ENCODE measurements at places on chromosomes 3 and 15.
A peak's percentile ranks its signal among the peaks of the same experiment; 100 is the strongest.

- no peak for DNase-seq
Observed at GRCh38 chr15:78552597-78552996, 12.4 kb downstream of the PSMA4 start.

DNA sequence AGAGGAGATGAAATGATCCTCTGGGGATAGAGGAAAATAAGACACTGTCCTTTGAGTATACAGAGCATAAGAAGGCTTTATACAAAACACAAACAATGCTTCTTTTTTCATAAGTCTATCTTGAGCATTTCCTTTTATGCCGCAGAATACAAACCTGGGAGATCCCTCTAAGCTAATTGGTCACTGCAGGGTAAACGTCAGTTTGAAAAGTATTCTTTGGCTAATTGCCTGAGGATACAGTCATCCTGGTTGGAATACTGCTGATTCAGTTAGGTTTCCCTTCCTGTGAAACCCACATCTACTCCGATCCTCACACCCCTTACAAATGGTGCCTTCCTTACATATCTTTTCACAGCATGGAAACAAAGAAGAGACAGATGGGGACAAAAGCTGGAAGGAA is 10.6 kb downstream of the WNT5A start:
- no peak for DNase-seq

DNA sequence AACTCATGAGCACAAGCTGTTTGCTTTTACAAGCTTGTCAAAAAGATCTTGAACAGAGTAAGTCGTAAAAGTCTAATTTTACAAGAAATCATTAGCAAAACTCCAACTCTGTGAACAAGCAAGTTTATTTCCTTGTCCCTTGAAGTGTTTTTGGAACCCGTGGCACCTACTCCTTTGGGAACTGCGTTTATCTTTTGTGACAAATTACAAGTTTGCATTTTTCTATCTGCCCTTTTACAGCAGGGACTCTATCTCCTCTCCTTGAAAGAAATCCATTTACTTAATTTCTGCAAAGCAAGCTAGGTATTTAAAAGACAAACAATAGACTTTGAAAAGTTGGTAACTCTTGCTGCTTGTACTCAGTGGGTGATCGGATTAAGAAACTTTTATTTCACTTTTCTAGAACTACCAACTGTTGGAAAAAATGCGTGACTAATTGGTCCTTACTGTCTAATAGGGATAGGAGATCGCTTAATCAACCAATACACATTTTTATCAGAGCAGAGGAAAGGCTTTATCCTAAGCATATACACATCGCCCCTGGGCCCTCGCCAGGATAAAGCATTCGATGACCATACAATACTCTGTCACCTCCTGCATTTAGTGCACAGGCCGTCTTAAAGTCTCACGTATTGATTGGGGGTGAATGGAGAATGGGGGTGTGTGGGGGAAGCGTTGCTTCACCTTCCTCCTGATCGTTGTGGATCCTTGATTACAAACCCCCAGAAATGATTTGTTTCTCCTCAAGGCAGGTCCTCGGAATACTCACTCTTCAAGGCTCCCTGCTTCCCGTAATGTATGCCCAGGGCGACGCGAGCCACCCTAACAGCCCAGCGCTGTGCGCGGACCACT is 1.7 kb downstream of the PRTG start:
- no peak for DNase-seq

GRCh38 chr15:41483115-41483514 is 10.6 kb upstream of the ITPKA start:
- no peak for DNase-seq

DNA sequence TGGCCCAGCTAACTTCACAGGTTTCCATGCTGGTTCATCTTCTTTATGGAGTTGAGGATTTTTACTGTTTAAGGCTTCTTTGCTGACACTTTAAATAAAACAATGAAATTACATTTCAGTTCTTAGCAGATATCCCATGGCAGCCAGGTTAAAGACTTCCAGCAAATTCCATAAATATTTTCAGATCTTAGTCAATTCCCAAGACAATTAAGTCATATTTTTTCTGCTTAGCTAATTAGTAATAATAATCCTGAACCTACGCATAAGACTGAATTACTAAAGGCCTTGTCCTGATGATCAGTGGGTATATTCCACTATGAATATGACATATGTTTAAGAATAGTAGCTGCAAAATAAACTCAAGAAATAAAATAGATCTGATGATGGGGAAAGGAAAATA is 83.3 kb downstream of the NR2E3 start:
- DNase-seq = no peak

DNA sequence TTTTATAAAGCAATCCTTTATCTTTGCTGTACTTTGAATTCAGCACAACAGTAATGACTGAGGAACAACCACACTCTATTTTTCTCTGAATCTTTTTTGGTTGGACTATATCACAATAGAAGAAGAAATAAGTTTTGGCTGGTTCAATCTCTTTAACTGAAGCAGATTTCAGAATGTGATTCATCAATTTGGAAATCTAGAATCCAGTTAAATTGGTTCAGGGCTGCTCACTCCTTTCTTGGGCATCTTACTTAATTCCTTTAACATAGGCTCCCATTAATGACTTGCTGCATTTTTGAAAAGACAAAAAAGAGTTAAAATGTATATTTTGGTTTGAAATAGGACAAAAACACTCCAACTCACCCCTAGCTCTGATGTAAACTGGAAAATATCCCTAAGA is 688.3 kb upstream of the NECTIN3 start:
- no peak for DNase-seq

- DNase-seq = no peak
Observed at GRCh38 chr3:197238842-197239241, 59.6 kb downstream of the DLG1 start.

- no peak for DNase-seq
Observed at GRCh38 chr15:70140543-70141375, 43.0 kb upstream of the TLE3 start.

GRCh38 chr3:53846134-53846850 is at the start of the genes CHDH and IL17RB:
CHDH (minus strand) TSS chr3:53846419; CDS start chr3:53824008, 22,411 bp downstream.
IL17RB (plus strand) TSS chr3:53846568; CDS start chr3:53846589, 21 bp downstream.
- peak; percentile 59 for DNase-seq

DNA sequence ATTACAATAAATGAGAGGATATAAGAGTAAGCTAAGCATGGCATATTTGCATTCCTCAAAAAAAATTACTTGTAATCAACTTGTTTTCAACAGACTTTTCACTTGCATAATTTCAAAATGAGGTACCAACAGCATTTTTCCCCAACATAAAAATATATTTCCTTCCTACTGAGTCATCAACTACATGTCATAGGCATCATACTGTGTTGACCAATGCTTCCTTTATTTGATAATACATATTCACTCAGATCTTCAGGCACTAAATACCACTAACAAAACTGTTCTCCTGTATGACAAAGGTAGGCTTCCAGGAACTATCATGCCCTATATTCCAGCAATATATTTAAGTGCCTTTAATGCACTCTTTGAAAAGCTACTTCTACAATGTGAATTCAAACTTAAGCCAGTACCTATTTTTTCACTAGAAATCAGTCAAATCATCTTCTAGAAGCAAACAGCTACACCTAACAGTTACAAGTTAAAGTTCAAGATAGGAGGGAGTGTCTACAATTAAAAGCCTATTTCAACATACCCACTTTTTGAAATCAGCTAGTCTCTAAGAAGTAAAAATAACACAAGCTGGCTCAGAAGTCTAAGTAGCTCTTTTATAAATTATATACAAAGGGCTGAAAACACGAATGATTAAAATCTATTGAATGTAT is 11.3 kb downstream of the ADAM10 start:
- no peak for DNase-seq

DNA sequence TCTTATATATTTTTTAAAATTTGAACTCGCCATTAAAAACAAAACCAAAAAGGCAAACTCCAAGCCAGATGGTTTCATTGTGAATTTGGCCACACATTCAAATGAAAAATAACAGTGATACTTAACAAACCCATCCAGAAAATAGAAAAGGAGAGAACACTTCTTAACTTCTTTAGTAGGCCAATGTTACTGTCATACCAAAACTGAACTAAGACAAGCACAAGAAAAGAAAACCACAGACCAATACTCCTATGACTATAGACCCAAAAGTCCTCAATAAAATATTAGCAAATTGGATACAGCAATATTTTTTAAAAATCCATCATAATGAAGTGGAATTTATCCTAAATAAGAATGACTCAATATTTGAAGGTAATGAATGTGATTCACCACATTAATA is 73.5 kb upstream of the ALDH1A3 start:
- no peak for DNase-seq

DNA sequence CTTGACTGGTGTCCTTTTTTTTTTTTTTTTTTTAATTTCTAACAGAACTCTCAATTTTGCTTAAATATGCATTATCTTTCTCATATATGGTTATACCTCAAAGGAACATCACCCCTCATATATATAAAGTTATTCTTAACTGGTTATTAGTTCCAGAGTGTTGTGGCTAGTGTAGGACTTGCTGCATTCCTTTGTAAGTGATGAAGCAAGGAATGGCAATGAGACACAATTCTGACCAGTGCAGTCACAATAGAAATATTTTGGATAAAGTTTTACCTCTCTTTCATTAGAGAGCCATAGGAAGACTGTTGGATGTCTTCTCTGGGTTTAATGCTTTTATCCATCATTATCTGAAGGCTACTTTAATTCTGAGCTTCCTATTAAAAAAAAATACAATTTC is 75.5 kb upstream of the CBLB start:
- no peak for DNase-seq

DNA sequence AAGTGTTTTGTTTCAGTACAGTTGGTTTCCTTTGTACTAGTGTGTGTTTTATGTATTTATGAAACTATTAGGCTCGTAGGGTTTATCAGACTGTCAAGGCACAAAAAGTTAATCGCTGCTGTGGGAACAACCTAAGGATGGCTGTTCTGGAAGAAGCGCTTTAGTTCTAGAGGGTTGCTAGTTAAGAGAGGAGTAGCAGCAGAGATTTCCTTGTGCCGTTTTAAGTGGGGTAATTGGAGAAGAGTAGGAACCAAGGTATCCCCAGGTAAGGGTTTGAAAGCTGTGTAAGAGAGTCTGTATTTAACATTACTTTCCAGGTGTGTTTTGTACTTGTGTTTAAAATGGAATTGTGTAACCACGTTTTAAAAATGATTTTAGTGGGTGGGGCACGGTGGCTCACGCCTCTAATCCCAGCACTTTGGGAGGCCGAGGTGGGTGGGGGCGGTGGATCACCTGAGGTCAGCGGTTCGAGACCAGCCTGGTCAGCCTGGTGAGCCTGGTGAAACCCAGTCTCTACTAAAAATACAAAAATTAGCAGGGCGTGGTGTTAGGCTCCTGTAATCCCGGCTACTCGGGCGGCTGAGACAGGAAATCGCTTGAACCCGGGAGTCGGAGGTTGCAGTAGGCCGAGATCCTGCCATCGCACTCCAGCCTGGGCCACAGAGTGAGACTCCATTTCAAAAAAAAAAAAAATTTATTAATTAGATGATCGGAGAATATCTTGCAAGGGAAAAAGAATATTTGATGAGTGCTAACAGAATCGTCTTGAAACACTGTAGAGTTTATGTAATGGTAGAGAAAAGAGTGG is 2.6 kb downstream of the MORF4L1 start:
- no peak for DNase-seq

DNA sequence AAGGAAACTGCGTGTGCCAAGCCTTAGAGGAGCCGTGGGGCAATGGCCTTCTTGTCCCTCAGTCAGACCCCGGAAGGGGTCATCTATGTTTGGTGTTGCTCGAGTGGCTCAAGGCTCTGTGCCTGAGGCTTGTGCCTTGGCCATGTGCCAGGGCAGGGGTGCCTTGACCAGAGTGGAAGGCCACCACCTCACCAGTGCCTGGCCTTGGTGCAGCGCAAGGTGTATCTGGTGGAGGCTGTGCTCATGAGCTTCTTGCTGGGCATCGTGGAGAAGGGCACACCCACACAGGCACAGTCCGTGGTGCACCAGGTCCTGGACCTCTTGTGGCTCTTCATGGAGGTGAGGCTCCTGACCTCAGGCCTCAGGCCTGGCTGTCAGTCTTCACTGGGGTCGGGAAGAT is 10.7 kb downstream of the RNF123 start:
- DNase-seq = no peak
